ENCODE measurements at places on chromosomes 11 and 22.

- DNase-seq = no peak
Observed at GRCh38 chr22:17860220-17860965, 86.1 kb upstream of the BID start.

- DNase-seq = no peak
Observed at GRCh38 chr22:25896592-25896991, 154.6 kb downstream of the MYO18B start.

DNA sequence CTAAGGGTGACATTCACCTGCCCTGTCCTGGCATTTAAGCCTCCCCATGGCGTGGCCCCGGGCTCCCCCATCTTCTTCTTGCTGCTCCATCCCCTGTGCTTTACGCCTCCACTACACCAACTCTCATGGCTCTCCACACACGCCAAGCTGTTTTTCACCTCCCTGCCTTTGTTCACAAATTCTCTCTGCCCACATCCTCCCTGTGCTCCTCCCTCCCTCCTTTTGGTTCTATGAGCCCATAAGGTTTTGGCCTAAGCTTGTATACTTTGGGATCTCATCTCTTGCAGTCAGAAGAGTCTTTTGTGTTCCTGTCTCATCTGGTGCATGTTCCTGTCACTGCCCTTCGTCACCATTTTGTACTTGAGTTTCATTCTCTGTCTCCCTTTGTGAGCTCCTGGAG lies 4.6 kb upstream of the DNAL4 start:
- no peak for DNase-seq

GRCh38 chr11:95398437-95399112 lies 167.6 kb upstream of the SESN3 start:
- no peak for DNase-seq

- DNase-seq = peak; percentile 37
Observed at GRCh38 chr11:7538031-7538430, 24.2 kb downstream of the PPFIBP2 start.

- no peak for DNase-seq
Observed at GRCh38 chr11:34625576-34625975, 4.7 kb downstream of the EHF start.

GRCh38 chr11:100739666-100740065 lies 52.6 kb downstream of the ARHGAP42 start:
- no peak for DNase-seq

- no peak for DNase-seq
Observed at GRCh38 chr22:35314161-35314942, 14.7 kb downstream of the TOM1 start.

DNA sequence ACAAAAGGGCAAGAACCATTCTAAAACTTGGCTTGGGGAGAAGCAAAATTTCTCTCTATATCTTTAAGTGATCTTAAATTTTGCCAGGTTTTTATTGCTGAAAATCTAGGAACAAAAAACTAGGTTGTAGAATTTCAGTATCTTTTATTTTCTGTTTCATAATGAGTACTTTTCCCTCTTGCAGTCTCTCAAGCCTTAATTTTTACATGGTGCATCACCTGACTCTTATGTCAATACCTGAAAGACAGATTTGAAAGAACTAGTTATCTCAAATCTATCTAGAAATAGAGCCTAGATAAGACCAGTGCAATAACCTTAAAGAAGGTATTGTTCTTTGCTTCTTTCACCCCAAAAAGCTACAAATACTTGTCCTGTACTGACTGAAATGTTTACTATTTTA lies 122.1 kb downstream of the TRIM44 start:
- no peak for DNase-seq

DNA sequence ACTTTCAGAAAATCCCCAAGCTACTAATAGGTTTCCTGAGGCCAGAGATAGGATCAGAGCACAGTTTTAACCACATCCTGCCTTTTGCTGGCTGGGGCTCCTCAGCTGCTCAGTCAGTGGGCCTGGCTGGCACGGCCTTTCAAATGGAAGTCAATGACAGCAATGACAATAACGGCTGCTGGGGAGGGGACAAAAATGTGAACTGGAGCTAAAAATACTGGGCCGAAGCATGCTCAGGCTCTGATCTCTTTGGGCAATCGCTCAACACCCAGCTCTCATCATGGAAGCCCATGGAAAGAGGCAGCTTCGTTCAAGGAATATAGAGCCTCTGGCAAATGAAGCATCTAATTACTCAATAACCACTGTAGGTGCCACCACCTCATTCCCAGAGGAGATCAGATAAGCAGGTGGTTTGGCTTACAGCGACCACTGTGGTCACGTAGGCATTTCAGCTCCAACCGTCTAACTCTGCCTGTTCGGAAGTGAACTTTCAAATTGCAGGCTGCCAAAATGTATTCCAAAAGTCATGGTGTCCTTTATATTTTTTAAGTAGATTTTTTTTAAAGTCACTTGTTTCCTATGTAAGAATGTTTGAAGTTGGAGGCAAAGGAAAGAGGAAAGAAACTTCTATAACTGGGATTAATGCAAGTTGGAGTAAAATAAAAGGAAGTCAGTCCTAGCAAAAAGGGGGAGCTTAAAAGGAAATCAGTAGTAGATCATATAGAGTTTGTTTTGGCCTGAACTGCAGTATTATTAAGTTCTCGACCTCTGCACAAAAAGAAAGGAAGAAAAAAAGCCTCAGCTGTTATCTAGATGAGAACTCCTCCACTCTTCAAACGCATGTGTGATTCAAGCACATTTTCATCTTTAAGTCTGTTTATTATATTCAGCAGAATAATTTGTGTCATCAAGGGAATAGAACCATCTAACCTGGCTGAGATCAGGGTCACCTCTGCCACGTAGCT lies 14.1 kb downstream of the WT1 start:
- DNase-seq = peak; percentile 40

GRCh38 chr11:2379466-2380174 lies 2.5 kb downstream of the CD81 start:
- DNase-seq = no peak

DNA sequence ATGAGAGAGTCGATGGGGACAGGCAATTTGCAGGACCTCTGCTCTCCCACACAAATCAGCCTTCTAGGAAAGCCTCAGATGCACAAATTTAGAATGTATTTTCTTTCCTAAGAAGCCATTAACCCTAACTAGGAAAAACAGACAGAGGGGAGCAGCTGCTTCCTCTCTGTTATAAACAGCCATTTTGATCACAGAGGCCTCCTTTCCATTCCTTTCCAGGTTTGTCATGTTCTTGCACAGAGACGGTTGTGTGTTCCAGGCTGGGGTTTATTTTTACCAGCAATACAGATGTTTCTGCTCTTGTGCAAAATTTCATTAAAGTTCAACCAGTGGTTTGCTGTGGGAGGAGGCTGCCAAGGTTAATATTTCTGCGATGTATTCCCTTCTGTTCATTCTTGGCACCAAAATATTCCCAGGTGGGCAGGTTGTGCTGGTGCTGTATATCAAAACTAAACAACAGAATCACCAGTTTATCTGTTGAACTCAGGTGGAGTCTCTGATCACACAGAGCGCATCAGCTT lies 90.2 kb downstream of the NAV2 start:
- DNase-seq = no peak

- no peak for DNase-seq
Observed at GRCh38 chr11:1104411-1105182, 29.9 kb downstream of the MUC2 start.

DNA sequence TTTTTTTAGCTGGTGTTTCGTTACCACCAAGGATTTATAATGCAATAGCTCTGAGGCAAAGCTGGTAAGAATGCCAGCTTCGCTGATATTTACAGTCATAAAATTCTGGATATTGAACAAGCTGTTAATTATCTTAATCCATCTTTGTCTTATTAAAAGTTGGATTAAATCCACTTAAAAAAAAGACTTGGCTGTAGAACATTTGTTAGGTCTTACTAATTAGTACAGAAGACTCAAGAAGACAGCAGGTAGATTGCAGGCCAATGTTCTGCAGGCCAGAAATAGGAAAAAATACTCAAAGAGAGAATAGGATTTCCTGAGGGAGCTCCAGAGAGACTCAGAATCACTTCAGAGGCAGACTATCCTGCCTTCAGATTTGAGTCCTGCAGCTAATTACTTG lies 7.5 kb downstream of the ROBO4 start:
- DNase-seq = no peak
